ENCODE measurements at places on chromosomes 4 and X.

DNA sequence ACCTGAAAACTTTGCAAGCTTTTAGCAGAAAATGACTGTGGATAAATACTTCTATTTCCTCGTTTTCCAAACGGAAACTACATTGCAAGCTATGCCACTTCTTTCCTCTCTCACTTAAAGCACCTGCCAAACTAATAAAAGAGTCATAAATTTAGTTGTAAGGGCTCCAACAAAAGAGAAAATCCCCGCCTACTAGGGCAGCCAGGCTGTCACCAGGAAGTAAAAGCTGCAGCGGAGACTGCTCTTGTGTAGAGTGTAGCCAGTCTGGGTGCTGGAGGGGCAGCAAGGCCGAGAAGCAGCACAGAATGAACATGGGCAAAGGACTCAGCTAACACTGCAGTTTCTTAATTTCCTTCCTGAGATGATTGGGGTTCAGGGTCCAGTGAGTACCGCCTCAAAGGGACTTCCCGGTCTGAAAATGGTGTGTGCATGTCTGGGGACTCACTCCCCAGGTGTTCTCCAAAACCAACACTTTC lies 89.3 kb upstream of the MAML3 start:
- DNase-seq = no peak

GRCh38 chr4:1195891-1196401 lies 23.6 kb upstream of the SPON2 start:
- DNase-seq = no peak

- no peak for DNase-seq
These were observed 125.1 kb upstream of the FUNDC1 start for GRCh38 chrX:44667771-44668170.

GRCh38 chr4:183729430-183730328 lies 70.6 kb downstream of the TRAPPC11 start:
- DNase-seq = no peak

GRCh38 chrX:111483135-111483534 lies 28.3 kb upstream of the SERTM2 start:
- DNase-seq = no peak

DNA sequence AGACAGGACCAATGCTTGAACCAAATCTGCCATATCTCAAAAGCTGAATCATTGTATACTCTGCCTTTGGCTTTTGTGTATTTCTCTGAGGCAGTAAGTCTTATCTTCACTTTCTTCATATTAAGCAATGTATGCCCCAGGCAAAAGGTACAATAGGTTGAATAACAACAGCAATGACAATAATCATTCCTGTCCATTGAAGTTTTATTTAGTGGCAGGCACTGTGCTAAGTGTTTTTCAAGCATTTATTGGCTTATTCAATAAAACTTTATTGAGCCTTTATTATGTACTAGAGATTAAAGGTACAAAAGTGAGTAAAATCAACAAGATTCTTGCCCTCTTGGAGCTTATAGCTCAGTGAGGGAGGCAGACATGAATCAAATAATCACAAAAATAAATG lies 8.2 kb upstream of the CASK start:
- no peak for DNase-seq

DNA sequence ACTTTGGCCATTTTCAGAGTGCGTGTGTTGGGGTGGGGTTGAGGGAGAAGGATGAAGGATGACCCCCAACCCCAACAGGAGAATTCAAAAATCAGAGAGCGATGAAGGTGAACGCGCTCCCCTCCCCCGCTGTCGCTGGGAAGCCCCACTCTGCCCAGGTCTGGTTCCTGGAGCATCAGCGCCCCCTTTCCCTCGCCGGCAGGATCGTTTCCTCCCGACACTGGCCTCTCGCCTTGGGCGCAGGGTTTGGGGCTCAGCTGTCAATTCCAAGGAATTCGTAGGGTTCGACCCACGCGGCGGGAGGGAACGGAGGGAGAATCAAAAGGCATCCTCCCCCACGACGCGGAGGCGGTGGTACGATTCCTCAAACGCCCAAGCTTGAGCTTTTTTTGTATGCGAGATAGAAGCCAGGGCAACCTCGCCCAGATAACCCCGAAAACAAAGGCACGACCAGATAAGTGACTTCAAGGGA lies 1.0 kb upstream of the PDGFRA start:
- no peak for DNase-seq

- no peak for DNase-seq
These were observed 941.5 kb downstream of the DMD start for GRCh38 chrX:32269866-32270265.

DNA sequence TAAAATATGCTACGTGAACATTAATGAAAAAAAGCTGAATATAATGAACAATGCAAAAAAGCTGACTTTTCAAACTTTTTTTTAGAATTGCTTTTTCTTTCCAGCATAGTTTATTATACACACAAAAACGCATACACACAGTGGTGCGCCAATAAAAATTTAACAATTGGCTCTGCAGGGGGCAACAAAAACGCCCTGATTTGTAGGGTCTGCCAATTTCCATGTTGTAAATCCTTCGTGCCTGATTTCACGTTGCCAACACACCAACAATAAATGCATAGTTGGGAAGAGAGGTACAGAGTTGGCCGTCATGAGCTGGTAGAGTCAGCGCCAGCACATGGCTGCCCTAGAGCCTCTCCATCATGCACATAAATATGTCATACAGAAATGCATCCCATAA lies 333.1 kb downstream of the MAPK10 start:
- no peak for DNase-seq

DNA sequence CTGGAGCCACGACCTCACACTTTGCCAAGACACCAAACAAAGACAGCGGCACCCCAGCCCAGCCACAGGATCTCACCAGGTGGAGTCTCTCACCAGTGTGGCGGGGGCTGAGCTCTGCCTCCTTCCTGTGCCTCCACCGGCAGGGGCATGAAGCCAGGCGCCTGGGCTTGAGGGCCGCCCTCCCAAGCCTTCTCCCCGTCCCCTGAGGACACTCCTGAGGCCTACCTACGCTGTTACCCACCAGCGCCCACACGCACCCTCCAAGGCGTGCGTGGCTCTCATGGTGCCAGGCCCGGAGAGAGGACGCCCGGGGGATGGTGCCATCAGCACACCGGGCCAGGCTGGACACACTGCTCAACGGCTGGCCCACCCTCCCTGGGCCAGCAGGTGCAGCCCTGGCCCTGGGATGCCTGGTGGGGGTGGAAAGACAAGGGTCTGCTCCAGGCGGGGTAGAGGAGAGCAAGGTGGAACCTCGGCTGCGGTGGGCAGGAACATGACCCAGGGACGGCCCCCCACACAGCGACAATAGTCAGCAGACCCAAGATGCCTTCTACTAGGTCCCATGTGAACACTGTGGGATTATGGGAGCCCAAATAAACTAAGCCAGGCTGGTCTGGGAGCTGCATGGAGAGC lies 22.1 kb downstream of the NELFA start:
- no peak for DNase-seq

Measured in activated gamma-delta T cell (primary cell).